ENCODE measurements at places on chromosomes 6 and 20.

DNA sequence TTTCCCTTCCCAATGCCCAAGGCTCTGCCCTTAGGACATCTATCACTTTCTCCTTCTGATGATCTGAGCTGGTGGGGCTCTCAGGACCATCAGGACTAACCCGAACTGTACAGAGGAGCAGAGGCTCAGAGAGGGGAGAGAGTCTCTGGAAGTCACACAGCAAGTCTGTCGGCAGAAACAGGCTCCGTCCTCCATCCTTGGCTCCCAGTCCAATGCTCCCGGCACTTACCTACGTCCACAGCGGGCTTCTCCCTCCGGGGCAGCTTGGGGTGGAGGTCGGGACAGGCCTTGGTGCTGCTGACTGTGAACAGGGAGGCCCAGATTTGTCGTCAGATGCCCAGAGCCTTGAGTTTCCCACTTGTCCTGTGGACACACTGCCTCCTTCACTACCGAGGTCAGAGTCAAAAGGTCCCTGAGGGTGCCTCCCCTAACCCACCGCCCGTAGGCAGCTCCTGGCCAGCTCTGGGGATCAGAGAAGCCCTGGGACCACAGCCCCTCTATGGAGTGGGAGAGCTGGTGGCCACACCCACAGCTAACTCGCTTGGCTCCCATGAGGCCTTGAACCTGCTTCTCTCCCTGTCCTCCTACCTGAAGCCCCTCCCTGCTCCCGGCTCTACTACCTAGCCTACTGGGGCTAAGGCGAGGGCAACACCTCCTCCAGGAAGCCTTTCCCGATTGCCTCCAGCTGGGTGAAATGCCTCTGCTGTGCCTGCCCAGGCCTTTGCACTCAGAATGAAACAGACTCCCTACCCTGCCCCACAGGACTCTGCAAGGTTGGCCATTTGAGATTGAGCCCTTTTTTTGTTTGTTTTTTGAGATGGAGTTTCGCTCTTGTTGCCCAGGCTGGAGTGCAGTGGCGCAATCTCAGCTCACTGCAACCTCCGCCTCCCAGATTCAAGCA is 22.6 kb downstream of the VSTM2L start:
- no peak for DNase-seq

- no peak for DNase-seq
Measured at GRCh38 chr6:154509421-154510143, 903 bp downstream of the CNKSR3 start.

GRCh38 chr6:111750153-111750552 is 123.1 kb downstream of the FYN start:
- DNase-seq, result no peak

- no peak for DNase-seq
Measured at GRCh38 chr6:35496036-35496840, 641 bp downstream of the TEAD3 start.

DNA sequence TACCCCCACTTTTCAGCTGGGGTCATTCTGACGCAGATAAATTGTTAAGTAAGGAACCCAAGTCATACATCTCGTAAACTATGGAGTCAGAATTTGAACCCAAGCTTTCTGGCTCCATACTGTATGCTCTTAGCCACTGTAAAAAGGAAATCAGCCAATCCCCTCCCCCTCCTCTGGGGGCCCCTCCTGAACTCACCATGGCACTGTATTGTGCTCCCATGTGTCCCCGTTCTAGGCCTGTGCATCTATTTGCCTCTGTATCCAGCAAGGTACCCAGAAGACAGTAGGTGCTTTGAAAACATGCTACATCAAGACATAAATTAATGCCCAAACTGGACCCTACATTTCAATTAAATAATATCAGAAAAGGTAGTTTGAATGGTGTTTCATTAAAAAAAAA is 98.5 kb downstream of the PREP start:
- DNase-seq, result no peak

GRCh38 chr6:155085582-155086257 is 90.6 kb downstream of the TIAM2 start:
- no peak for DNase-seq

GRCh38 chr20:37702403-37703034 is 8.7 kb downstream of the CTNNBL1 start:
- DNase-seq, result no peak

DNA sequence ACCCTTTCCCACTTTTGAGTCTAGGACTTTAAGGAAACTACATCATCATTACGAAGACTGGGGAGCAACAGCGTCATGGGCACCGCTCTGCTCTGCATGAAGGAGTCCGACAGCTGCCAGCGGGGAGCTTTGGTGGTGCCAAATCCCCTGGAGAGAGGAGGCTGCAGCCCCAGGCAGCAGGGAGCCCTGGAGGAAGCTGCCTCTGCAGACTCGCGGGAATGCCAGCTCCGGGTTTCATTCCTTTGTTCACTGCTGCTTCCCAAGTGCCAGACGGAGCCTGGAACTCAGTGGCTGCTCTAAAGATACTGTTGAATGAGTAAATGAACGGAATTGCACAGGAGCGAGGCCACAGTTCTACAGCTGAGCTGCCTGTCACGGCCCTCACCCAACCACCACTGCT is 196.5 kb upstream of the THBS2 start:
- no peak for DNase-seq

GRCh38 chr6:90493332-90493731 is 93.5 kb downstream of the MAP3K7 start:
- no peak for DNase-seq

- DNase-seq, result no peak
Measured at GRCh38 chr6:34465531-34466241, at the start of gene PACSIN1. Gene PACSIN1, plus strand, starts transcription at chr6:34466076. Its CDS starts 60,230 bp downstream, at chr6:34526306.

- peak; percentile 66 for DNase-seq
Measured at GRCh38 chr20:12925210-12925755, 83.5 kb upstream of the SPTLC3 start.

GRCh38 chr6:52900536-52900935 is 9.0 kb downstream of the GSTA3 start:
- DNase-seq, result no peak

GRCh38 chr6:3803627-3804468 is 45.3 kb upstream of the FAM50B start:
- DNase-seq, result peak; percentile 90

- no peak for DNase-seq
Measured at GRCh38 chr20:8267009-8267408, 134.9 kb downstream of the PLCB1 start.

GRCh38 chr20:48606172-48606840 is 221.5 kb downstream of the PREX1 start:
- DNase-seq, result no peak

DNA sequence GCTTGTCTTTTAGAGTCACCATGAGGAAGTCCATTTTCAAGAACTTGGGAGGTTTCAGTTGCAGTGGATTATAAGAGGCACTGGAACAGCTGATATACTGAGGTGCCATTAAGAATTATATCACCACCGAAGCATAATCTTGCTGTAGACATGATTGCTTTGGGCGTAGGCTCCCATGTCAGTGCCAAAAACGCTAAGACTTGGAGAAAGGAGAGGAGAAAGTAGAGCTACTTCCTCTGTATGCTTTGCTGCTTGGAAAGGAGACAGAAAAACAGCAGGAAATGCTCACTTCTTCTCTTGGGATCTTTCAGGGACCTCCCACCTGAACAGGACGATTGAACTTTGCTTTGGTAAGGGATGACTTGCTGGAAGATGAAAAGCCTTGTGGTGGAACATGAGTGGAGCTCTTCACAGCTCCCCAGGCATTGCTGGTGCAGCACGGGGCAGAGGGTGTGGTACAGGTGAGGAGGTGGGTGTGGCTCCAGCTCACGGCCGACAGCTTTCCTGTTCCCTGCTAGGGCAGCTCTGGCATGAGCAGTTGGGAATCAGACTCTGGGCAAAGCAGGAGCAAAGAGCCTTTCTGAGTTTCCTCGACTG is 190.4 kb upstream of the JAG1 start:
- no peak for DNase-seq

DNA sequence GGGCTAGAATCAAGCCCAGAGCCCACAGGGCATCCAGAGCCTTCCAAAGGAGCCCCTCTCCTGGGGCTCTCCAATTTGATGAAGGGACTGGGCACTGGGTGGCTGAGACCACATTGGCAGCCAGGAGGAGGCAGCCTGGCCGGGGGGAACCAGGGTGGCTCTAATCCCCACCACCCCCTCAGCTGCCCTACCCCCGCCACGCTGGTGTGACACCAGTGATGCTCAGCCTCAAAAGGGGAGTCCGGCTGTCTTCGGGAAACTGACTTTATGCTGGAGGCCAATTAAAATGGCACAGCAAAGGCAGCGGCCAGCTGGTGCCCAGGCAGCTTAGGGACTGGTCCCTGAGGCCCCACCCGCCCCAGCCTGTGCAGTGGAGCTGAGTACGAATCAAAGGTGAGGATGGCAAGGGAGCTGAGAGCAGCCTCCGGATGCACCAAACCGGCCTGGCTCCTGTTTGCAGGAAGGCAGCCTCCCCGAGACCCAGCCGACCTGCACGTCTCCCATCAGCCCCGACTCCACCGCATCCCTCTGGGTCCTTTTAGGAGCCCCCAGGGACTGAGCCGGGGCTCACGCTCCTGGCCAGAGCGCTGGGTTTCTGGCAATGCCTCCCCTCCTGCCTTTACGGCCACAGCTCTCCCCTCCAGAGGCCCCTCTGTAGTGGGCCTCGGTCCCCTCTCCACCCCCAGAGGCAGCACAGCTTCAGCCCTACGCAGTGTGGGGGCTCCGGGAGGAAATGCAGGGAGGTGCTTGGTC is 28.5 kb downstream of the CHRNA4 start:
- no peak for DNase-seq

- no peak for DNase-seq
Measured at GRCh38 chr20:44071526-44072111, 115.4 kb downstream of the JPH2 start.

GRCh38 chr6:147126618-147127022 is 77.6 kb upstream of the STXBP5 start:
- DNase-seq, result no peak

- DNase-seq, result no peak
Measured at GRCh38 chr6:134421501-134421900, 103.6 kb upstream of the SGK1 start.

DNA sequence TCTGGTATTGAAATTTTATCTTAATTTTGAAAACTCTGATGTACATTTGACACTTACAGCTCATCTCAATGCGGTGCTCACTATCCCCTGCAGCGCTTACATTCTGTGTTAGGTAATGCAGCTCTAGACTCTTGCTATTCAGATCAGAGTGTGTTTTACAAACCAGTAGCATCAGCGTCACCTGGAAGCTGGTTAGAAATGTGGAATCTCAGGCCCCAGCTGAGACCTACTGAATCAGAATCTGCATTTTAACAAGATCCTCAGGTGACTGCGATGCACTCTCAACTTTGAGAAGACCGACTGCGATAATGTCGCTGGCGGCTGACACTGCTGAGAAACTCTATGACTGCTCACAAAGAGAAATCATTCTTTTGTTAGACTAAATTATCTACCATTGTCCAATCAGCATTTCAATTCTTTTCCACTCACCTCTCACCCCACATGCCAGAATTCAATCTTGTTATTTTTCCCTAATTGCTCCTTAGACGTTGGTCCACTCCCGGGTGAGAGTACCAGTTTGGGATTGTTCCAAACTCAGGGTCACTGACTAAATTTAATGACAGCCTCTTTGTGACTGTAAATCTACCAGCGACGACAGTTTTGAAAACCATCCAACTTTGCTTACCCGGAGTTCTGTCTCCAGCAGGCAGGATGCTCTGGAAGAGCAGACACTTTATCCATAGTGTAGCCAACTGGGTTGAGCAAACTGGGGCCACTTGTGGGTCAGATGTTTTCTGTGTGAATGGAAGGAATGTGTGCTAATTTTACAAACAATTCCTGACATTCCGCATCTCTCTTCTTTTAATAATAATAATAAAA is 140.1 kb upstream of the BTBD3 start:
- DNase-seq, result no peak
